ENCODE measurements at places on chromosomes 2 and 18.

- DNase-seq, result no peak
Observed at GRCh38 chr2:112959109-112959812, 18.5 kb upstream of the IL36G start.

GRCh38 chr2:74824679-74825078, 9.2 kb upstream of the HK2 start:
- no peak for DNase-seq

GRCh38 chr2:139924070-139924469, 1143.9 kb upstream of the NXPH2 start:
- DNase-seq, result no peak

DNA sequence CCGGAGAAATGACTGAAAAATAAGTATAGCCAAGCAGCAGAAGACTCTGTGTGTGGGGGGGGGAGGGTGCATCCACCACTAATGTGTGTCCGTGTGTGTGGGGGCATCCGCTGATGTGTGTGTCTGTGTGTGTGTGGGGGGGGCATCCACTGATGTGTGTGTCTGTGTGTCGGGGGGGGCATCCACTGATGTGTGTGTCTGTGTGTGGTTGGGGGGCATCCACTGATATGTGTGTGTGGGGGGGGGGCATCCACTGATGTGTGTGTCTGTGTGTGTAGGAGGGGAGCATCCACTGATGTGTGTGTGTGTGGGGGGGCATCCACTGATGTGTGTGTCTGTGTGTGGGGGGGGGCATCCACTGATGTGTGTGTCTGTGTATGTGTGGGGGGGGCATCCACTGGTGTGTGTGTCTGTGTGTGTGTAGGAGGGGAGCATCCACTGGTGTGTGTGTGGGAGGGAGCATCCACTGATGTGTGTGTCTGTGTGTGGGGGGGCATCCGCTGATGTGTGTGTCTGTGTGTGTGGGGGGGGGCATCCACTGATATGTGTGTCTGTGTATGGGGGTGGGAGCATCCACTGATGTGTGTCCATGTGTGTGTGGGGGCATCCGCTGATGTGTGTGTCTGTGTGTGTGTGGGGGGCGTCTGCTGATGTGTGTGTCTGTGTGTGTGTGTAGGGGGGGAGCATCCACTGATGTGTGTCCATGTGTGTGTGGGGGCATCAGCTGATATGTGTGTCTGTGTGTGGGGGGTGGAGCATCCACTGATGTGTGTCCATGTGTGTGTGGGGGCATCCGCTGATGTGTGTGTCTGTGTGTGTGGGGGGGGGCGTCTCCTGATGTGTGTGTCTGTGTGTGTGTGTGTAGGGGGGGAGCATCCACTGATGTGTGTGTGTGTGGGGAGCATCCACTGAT, 125.0 kb downstream of the NFATC1 start:
- peak; percentile 16 for DNase-seq

DNA sequence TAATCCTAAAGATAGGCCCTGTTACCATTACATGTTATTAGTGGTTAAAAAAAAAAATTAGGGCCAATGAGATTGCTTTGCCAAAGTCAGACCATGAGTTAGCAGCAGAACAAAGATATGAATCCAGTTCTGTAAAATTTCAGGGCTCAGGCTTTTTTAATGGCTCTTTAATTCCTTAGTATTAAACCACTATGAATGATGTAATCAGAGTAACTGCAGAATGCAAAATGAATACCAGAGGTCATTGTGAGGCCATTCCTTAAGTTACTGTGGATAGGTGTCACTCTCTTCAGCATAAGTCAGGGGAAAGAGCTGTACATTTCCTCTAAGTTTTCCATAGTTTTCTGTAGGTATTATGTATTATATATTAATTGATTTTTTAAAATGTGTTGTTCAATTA, 42.2 kb upstream of the TBR1 start:
- DNase-seq, result no peak

DNA sequence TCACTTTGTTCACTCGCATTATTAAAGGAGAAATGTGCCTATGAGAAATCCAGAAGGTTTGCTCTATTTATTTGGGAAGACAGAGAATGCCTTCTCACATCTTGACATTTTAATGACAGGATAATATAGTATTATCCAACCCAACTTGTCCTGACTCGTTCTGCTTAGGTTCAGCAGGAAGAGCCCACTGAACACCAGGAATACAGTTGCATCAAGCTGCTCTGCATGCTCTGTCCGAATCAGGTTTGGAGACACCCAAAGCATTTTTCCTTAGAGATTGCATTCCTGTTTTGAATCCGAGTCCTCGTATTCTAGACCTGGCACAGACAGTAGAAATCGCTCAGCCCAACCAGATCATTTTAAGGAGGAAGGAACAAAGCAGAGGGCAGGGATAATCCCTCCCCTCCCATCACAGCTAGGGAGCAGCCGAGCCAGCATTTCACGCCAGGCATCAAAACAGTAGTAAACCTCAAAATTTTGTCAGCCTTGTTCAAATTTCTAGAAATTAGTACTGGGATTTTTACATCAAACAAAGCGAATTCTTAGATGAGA, 837.4 kb upstream of the ID2 start:
- DNase-seq, result no peak

DNA sequence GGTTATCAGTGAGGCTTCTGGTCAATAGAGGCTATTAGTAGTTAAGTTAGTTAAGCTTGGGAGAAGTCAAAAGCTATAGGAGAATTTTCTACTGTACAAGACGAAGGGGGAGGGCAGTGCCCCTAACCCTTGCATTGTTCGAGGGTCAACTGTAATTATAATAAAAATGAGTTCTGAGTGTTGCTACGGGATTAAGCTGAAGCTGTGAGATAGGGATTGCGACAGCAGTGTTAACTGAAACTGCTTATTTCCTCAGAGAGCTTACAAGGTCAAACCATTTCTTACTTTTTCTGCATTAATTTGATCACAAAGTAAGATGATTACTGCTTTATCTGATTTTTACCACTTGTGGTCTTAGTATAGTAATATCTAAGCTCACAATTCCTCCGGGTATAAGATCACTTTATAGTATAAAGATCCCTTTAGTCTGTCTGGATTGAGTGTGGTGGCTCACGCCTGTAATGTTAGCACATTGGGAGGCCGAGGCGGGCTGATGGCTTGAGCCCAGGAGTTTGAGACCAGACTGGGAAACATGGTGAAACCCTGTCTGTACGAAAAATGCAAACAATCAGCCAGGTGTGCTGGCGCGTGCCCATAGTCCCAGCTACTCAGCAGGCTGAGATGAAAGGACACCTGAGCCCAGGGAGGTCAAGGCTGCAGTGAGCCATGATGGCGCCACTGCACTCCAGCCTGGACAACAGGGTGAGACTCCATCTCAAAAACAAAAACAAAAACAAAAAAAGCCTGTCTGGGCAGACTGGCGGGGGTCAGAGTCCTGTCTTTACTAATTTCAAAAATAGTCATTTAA, 119.5 kb upstream of the TLK1 start:
- no peak for DNase-seq

DNA sequence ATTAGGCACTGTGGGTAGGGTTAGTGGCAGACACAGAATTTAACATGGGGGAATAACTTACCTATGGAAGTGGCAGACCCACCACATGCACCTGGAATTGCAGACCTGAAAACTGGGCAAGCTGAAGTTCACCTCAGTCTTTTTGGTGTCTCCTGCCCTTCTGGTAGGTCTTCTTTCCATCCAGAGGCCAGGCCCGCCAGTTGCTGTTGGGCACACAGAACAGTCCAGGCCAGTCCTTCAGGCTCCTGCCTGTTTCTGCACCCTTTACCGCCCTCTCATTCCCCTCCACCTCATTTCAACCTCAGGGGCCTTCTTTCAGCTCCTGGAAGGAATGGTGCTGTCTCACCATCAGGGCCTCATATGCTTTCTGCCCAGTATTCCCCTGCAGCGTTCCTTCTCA, 358.9 kb upstream of the ETAA1 start:
- DNase-seq, result no peak

- DNase-seq, result peak; percentile 64
Observed at GRCh38 chr18:77207540-77207939, 42.1 kb upstream of the GALR1 start.
